Activated CD8-positive, alpha-beta memory T cell treated with anti-CD3 and anti-CD28 coated beads for 48 hours (primary cell): ENCODE measurements at places on chromosomes 3 and 15.

DNA sequence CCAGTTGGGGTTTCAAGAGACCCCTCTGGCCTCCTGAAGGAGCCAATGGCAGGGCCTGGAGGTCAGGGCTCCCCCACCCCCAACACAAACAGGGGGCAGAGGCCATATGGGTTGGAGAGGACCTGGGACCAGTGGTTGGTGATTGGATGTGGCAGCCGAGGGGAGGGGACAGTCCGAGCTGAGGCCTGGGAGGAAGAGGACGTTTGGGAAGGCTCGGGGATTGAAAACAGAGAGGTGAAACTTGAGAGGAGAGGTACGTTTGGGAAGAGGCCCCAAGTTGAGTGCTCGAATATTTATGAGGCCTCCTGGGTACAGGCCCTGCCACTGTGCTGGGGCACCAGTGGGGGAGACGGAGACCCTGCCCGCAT lies 53.7 kb downstream of the DNAJB8 start:
- no peak for DNase-seq

- DNase-seq = no peak
These were observed 92.7 kb downstream of the CEMIP start for GRCh38 chr15:80871858-80872257.

GRCh38 chr15:72229947-72230196 lies 1.1 kb downstream of the PKM start:
- DNase-seq = no peak

DNA sequence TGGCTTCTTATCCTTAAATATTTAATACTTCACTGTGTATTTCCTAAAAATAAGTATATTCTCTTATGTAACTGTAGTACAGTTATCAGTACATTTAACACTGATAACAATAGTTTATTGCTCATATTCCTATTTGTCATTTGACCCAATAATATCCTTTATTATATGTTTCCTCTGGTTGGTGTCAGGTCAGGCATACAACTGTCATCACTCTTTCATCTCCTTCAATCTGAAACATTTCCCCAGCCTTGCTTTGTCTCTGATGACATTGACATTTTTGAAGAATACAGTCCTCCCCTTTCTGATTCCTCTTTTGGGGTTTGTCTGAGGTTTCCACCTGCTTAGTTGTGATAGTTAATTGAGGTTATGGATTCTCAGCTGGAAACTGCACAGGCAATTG lies 27.8 kb downstream of the PLEKHO2 start:
- DNase-seq = no peak

DNA sequence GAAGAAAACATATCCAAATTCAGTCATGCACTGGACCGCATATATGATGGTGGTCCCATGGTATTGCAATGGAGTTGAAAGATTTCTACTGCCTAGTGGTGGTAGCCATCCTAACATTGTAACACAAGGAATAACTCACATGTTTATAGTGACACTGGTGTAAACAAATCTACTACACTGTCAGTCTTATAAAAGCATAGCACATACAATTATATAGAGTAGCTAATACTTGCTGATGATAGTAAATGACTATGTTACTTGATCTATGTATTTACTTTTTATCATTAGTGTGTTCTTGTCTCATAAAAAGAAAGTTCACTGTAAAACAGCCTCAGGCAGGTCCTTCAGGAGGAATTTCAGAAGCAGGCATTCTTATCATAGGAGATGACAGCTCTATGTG lies 96.0 kb upstream of the CDIN1 start:
- DNase-seq = no peak

DNA sequence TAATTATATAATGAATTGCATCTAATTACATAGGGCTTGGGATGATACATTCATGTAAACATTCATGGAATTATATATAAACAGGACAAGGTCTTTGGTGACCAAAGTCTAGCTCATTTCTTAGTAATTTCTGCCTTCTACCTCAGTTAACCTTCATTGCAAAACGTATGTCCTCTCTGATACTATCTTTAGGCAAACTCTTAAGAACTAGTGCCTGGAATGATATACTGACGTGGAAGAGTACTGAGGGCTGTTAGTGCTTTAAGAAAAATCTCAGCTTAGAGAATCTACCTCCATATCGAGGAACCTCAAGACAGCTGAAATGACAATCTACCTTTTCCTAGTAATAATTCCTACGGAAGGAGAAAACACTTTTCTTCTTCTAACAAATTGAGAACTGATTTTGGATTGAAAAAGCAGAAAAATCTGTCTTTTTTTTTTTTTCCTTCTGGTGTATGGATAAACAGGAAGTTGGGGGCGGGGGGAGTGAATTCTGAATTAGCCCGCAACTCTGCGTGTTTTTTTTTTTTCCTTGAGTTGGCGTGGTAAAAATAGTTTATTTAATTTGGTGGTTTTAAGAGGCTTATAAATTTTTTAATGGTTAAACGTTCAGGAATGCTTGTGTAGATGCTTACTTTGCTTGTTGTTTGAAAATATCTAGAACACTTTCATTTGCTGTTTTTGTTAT lies 43.2 kb downstream of the RARB start:
- DNase-seq = no peak

DNA sequence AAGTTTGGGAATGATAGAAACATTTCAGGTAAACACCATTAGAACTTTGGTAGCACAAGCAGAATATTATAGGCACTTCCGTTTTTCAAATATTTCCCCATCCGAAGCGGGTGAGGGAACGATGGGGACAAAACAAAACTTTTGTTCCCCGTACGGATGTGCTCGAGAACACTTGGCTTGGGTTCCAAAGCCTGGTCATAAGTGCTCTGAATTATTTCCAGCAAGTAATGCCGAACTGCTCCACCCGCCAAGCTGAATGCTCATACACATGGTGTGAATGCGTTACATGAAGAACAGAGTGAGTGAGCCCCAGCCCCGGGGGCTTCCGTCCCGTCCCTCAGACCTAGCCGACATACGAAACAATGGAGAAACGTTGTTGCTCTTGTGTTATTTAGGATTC lies 438.2 kb upstream of the ARRDC4 start:
- DNase-seq = no peak

DNA sequence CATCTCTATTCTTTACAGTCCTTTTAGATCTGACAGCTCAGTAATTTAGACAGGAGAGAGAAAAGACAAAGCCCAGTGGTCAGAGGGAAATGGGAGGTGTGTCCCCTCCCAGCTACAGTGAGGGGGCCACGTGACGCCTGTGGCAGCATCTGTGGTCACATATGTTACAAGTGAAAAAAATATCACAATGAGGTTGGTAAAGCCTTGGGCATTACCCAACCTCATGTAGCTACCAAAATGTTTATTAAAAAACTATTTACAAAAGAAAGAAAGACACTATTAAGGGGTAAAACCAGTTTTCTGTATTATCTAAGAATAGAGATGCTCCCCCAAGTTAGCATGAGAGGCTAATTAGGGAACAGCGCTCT lies 42.9 kb upstream of the PLCL2 start:
- DNase-seq = no peak

- DNase-seq = no peak
These were observed 49.4 kb downstream of the CHCHD6 start for GRCh38 chr3:126753191-126754160.

DNA sequence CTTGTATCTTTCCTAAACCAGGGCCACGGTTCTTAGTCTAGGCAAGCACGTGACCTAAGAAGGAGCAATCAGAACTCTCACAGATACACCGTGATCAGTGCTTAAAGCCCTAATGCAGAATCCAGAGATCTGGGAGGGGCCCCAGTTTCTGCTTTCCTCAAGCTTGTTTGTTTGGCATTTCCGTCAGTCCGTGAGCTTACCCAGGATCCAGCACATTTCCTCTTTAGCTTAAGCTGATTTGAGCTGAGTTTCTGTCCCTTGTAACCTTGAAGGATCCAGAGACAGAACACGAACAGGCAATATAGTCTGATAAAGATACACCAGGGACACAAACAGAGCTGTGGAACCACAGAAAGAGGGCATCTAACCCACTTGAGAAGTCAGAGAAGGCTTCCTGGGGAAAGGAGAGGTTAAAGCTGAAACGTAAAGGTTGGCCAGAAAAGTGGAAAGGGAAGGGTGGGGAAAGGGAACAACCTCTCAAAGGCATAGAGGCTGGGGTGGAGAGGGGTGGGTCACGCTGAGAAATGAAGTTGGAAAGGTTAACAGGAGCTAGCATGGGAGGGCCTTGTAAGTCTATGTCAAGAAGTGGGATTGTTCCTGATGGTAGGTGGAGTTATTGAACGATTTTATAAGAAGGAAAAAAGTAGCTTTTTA lies 42.1 kb upstream of the RARB start:
- no peak for DNase-seq
